Activated T-helper 17 cell treated with anti-CD3 and anti-CD28 coated beads, Interleukin-2, amount 50 U/mL, for 72 hours (primary cell): ENCODE measurements at places on chromosomes 3 and 15.

- ATAC-seq, result no peak
Observed at GRCh38 chr3:60657972-60658371, 593.3 kb downstream of the FHIT start.

GRCh38 chr3:59481776-59482400 is 432.1 kb upstream of the CFAP20DC start:
- no peak for ATAC-seq

DNA sequence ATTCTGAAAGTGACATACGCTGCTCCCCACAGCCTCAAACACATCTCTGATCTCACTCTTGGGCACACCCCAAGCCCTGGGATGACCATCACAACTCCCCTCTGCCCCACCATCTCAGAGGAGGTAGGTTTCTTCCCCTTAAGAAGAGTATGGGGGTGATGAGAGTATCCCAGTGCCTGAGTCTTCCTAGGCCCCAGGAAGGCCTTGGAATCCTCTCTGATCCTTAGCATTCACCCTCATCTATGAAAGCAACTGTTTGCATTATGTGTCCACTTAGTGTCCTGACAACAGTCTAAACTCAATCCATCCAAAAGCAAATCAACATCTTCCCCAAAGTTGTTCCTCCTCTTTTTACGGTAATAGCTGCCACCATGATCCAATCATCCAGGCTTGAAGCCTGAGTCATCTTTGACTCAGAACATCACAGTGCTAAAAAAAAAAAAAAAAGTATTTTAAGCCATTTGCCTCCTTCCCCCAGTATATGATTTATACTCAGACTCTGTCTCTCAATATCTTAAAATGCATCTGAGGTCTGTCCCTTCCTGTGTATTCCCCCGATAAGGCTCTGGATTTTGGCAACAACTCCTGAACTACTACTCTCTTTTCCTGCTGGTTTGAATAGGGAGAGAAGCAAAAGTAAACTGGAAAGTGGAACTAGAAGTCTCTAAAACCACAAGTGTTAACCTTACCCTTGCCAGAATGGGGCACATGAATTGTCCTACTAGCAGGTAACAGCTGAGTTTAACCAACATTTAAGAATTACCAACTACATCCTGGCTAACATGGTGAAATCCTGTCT is 22.5 kb downstream of the POPDC2 start:
- peak; percentile 40 for ATAC-seq

- peak; percentile 42 for ATAC-seq
Observed at GRCh38 chr3:116770815-116771450, 61.4 kb downstream of the TUSC7 start.

GRCh38 chr15:91865950-91866349 is 12.4 kb downstream of the SLCO3A1 start:
- ATAC-seq, result peak; percentile 49
